ENCODE measurements at places on chromosomes 5 and 9. TPM values are rescaled to one million over a fixed set of nuclear protein-coding genes. Genes with fewer than 3 reads are reported as not detected.
A peak's percentile ranks its signal among the peaks of the same experiment; 100 is the strongest.

The IFNA2 gene
- polyA plus RNA-seq, result not detected

The SLC25A51 gene
- 15.4 TPM for polyA plus RNA-seq

DNA sequence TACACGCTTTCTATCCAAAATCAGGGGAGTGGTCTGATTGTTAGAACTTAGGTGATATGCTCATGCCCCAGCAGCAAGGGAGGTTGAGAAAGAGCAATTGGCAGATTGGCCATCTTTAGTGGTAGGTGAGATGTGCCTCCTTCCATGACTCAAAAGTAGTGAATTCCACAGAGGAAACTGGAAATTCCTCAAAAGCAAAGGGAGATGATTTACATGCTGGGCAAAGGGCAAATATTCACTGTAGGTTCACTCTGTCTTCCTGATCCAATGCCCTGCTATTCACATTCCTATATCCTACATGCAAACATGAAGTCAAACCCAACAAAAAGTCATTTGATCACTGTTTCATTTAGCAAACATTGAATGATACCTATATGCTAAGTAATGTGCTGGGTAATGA, 130.1 kb upstream of the ZNF608 start:
- H3K36me3 ChIP-seq, result no peaks in the 10 kb centered on the region
- no peak for DNase-seq
- H3K27me3 ChIP-seq, result no peaks in the 10 kb centered on the region

- DNase-seq, result no peak
- H3K27ac ChIP-seq, result peak overlapping the region; percentile 94
- H3K36me3 ChIP-seq, result no peaks in the 10 kb centered on the region
- H3K4me3 ChIP-seq, result peak overlapping the region; percentile 44
Measured at GRCh38 chr5:59790776-59791475, 102.6 kb downstream of the PDE4D start.

DNA sequence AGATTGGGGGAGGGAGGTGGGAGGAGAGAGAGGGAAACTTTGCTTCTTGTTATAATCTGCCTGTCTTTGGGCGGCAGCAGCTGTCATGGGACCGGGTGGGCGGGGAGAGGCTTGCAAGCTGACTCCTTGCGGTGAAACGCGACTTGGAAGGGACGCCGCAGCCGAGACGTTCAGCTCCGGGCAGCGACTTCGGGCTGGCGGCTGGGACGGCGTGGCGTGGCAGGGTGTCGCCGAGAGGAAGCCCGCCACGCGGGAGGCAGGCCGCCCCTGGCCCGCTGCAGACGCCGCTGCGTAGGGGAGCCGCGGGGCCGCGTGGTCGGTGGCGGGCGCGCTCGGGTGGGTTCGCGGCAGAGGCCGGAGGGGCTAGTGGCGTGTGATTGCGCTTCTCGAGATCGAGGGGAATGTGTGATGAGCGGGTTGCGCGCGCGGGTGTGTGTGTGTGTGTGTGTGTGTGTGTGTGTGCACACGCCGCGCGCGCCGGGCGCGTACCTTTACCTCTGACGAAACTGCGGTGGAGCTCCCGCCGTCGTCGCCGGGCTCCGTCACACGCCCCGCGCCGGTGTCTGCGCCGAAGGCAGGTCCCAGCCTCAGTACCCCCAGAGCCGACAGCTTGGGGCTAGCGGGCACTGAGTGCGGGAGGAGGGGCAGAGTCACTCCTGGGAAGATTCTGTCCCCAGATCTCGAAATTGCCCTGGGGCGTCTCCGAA, 1.7 kb downstream of the PPARGC1B start:
- H3K27me3 ChIP-seq, result no peaks in the 10 kb centered on the region
- peaks cover 9% of the 10 kb centered on the region for H3K4me1 ChIP-seq
- H3K36me3 ChIP-seq, result no peaks in the 10 kb centered on the region

All from endothelial cell of umbilical vein (primary cell).